Liver (tissue), 10 donors: ENCODE measurements at places on chromosomes 16 and 17. TPM values are rescaled to one million over a fixed set of nuclear protein-coding genes. Genes with fewer than 3 reads are reported as not detected.

DNA sequence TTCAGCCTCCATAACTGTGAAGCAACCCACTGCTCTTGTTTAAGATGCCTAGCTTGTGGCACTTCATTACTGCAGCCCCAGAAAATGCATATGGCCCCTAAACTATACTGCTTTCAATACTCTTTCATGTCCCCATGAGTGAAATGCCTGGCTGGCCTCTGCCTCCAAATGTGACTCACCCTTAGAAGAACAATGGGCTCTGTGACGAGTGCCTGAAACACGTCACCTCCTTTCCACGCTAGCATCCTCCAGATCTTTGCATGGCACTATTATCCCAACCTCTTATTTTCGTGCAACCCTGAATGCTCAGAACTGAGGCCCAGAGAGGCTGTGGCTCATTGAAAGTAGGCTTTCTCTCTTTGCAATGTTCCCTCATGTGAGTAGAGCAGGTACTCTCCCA lies 233.1 kb downstream of the CBLN1 start:
- DNase-seq, result no peak

GRCh38 chr16:20347666-20348364 lies 4.7 kb downstream of the UMOD start:
- no peak for DNase-seq

- no peak for DNase-seq
Measured at GRCh38 chr17:52035336-52035915, 123.1 kb downstream of the CA10 start.

MLST8 gene
- 14.4 TPM for total RNA-seq

TSPAN10 gene
- total RNA-seq, result 0.84 TPM

- no peak for DNase-seq
Measured at GRCh38 chr17:51389875-51390274, 129.5 kb downstream of the UTP18 start.

EPOP gene
- total RNA-seq, result 0.37 TPM

DNA sequence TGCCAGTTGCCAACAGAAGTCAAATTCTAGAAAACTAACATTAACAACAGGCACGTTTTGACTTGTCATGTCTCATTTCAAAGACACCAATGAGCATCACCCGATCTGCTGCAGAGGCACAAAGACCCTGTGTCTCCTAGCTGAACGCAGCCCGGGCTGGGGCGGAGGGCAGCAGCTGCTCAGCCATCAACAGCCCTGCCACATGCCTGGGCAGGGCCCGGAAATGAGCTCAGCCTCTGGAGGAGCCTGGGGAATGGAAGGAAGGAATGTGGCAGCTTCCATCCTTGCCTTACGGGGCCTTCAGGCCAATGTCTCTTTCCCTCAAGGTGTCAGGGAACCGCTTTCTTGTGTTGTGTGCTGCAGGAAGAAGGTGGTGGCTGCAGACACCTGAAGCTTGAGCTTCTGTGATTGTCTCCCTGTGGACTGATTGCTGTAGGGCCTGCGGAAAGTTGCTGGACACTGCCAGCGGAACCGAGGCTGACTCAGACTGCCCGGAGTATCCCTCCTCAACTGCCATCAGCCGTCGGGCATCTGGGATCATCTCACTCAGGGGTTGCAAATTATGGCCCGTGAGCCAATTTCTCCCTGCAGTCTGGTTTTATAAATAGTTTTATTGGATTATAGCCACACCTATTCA lies 7.3 kb downstream of the CDH13 start:
- no peak for DNase-seq

DNA sequence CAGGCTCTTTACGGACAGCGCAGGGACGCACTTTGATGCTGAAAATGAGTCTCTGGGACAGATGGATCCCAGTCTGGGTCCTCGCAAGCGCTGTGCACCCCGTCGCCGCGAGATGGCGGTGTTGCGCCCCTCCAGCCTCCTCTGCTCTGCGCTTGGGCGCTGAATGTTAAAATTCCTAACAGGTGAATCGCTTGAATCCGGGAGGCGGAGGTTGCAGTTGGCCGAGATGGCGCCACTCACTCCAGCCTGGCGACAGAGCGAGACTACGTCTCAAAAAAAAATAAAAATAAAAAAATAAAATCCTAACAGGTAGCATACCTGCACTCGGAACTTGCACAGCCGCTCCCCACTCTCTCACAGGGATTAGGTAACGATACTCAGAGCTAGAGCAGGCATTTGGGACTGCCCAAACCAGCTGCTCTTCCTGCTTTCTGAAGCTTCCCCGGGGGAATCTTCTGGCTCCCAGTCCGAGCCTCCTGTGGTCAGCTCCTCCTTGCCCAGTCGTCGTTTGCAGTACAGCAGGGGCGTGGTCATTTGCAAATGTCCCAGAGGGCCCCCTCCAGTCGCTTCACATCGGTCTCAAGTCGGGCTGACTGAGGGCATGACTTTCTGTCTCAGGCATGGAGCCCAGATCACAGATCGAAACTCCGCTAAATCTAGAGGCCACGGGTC lies 26.2 kb upstream of the OSGIN1 start:
- peak; percentile 82 for DNase-seq

- DNase-seq, result no peak
Measured at GRCh38 chr17:72498364-72499210, 377.8 kb downstream of the SOX9 start.

DNA sequence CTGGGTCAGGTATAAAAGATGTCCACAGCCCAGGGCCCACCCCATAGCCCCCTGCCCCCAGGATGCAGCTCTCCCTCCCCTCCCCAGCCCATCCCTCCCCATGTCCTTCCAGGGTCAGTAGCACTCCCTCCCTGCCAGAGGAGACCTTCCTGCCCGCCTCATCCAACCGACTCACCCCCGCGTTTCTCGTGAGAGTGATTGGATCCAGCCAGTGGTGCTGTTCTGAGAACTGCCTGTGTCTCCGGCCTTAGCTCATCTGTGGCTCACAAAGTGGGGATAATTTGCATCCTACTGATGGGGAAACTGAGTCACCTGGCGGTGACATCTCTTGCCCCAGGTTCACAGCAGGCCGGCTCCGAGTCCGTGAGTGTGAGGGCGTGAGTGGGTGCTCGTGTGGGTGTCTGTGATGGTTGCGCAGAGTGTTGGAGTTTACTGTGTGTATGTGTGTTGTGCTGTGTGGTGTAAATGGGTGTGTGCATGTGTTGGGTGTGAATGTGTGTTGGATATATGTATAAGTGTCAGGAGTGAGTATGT lies 90.7 kb upstream of the GSE1 start:
- DNase-seq, result no peak

DNA sequence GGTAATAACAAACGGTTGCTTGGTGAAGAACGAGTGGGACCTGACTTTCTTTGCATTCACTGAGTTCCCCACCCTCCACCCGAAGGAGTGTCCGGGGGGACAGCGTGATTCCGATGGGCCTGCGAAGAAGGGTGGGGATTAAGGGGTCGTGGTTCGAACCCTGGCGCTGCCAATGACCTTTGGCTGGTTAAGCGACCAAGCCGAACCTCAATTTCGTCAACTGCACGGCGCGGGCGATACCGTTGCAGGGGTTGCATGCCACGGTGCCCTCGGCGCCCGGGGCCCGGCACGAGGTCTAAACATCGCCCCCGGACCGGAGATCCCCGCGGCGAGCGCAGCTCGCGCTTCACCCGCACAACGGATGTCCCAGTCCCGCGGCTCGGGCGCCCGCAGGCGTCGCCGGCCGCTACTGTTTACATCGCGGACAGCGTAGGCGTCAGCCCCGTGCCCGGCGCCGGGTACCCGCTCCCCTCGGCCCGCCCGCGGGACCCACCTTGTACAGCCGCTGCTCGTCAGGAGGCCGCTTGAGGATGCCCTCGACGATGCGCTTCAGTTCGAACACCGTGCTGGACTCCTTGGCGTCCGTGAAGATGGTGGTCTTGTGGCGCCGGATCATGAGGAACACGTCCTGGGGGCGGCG lies 460 bp downstream of the ELOB start:
- DNase-seq, result peak; percentile 59

DNA sequence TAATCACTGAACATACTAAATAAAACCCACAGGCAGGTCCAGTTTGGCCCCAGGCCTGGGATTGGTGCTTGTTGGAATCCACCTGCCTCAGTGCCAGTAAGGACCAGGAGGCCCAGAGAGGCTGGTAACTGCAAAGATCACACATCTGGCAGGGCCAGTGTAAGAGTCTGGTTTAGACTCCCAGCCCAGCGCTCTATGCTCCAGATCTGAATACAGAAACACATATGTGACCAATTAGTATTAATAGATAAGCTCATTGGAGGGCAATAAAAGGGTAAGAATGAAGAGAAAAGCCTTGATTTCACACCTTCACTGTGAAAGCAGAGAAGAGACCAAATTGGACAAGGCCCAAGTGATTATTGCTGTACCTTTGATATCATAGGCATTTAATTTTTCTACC lies 13.6 kb upstream of the CCDC182 start:
- no peak for DNase-seq

DNA sequence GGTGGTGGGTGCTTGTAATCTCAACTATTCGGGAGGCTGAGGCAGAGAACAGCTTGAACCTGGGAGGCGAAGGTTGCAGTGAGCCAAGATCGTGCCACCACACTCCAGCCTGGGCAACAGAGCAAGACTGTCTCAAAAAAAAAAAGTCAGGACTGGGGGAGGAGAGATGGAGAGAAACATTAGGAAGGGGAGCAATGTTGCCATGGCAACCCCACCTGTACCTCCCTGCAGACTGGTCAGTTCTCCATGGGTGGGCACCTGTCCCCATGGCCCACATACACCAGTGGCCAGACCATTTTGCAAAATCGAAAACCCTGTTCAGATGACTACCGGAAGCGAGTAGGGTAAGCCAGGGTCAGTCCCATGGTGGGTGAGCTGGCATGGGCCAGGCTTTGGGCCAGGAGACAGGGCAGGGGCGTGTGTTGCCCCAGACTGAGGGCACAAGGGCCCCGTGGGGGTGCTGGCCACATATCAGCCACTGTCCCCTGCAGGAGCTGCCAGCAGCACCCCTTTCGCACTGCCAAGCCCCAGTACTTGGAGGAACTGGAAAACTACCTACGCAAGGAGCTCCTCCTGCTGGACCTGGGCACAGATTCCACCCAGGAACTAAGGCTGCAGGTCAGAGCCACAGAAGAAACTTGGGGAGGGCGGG lies 14.0 kb downstream of the TSNAXIP1 start:
- DNase-seq, result no peak

GRCh38 chr16:9929313-9929712 lies 252.9 kb downstream of the GRIN2A start:
- no peak for DNase-seq

DNA sequence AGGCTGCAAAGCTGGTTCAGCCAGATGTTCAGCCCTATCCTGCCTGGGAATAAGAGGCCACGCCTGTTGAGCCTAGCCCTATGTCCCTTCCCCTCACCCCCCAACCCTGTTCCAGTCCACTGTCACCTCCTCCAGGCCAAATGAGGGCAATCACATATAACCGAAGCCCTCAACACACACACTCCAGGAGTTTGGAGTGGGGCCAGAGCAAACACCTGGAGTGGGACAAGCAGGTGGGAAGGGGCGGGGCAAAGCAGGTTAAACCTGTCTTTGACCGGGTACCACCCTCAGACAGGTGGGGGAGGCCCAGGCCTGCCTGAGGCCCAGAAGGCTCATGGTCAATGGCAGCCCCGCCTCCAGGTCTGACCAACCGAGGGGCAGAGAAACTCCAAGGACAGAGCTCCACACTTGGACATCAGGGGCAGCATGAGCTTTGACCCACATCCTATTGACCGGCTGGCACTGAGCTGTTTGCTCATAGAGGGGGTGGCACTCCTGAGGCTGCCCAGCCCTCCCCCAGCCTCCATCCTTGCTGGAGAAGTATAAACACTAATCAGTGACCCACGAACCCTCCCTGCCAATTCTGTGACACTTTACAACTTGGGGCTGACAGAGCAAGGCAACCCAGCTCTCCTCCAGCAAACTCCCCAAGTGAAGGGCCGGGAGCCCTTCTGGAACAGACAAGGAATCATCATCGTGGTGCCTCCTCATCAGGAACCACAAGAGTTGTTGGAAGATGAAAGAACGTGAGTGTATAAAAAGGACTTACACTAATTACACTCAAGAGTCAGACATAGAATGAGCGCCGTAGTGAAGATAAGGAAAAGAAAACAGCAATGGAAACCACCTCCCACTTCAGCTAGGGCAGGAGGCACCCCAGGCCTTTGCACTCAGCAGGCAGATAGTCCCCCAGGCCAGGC lies 1.5 kb downstream of the ESRP2 start:
- DNase-seq, result peak; percentile 76

- no peak for DNase-seq
Measured at GRCh38 chr17:8503368-8503767, 67.7 kb downstream of the NDEL1 start.

- no peak for DNase-seq
Measured at GRCh38 chr17:27950995-27951394, 57.8 kb upstream of the LYRM9 start.

GRCh38 chr17:5582209-5583185 lies 1.8 kb downstream of the NLRP1 start:
- no peak for DNase-seq

KCNG4 gene
- total RNA-seq, result not detected

- DNase-seq, result no peak
Measured at GRCh38 chr16:86322283-86322682, 188.0 kb upstream of the FOXF1 start.

DNA sequence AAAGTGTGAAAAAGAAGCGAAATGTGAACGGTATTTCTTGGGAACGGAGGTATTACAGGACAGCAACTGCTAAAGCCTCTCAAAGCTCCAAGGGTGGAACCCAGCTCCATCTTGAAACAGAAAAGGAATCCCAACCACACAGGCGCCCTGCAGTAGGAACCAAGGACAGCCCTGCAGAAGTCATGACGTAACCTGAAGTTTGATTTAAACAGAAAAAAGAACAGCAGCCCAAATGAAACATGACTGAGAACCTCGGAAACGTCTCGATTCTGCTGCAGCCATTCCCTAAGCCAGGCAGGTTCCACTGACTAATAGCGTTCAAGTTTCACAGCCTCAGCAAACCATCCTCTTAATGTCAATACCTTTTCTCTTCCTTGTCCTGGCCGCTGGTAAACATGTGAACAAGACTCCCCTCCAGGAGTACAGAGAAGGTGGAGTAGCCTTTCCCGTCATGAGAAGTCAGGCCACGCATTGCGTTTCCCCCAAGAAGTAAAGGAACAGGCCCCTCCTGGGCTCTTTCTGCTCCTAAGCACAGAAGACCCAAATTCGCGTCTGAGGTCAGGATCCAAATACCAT lies 20.1 kb downstream of the SIAH1 start:
- no peak for DNase-seq

GRCh38 chr16:582614-583331 lies 7.1 kb upstream of the RAB40C start:
- DNase-seq, result no peak
